ENCODE measurements at places on chromosomes 13 and 19.

- no peak overlapping the region for H3K27ac ChIP-seq
- no peaks in the 10 kb centered on the region for H3K36me3 ChIP-seq
- H3K27me3 ChIP-seq = no peaks in the 10 kb centered on the region
- DNase-seq = no peak
Measured at GRCh38 chr13:100549316-100549715, 39.3 kb downstream of the GGACT start.

DNA sequence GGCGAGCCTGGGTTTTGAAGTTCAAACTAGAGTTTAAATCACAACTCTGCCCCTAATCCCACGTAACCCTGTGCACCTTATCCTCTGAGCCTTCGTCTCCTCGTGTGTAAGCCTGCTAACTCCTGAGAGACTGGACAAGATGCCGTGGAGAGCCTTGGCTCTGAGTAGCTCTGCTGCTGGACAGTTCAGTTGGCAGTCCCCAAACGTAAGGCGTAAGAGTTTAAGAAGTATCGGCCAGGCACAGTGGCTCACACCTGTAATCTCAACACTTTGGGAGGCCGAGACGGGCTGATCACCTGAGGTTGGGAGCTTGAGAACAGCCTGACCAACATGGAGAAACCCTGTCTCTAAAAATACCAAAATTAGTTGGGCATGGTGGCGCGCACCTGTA lies 4.7 kb upstream of the CD79A start:
- no peak overlapping the region for H3K4me3 ChIP-seq
- H3K27me3 ChIP-seq = no peaks in the 10 kb centered on the region
- peaks cover 66% of the 10 kb centered on the region for H3K4me1 ChIP-seq
- peaks cover 53% of the 10 kb centered on the region for H3K36me3 ChIP-seq

DNA sequence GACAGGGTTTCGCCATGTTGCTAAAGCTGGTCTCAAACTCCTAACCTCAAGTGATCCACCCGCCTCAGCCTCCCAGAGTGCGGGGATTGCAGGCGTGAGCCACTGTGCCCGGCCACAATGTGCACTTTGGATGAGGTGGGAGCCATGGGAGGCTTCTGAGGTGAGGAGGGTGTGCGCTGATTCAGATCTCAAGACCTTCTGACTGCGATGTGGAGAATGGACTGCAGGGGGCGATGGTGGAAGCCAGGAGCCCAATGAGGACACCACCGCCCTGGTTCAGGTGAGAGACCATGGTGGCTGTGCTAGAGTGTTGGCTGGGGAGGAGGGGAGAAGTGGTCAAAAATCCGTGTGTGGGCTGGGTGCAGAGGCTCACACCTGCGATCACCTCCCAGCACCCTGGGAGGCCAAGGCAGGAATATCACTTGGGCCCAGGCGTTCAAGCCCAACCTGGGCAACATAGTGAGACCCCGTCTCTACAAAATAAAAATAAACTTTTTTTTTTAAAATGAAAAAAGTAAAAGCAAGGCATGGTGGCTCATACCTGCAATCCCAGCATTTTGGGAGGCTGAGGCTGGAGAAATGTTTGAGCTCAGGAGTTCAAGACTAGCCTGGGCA lies 5.6 kb downstream of the INAFM1 start:
- no peak overlapping the region for H3K4me3 ChIP-seq
- H3K4me1 ChIP-seq = peaks cover 36% of the 10 kb centered on the region
- no peaks in the 10 kb centered on the region for H3K27me3 ChIP-seq
- peaks cover 5% of the 10 kb centered on the region for H3K36me3 ChIP-seq
- DNase-seq = peak; percentile 45
- H3K27ac ChIP-seq = no peak overlapping the region

- no peaks in the 10 kb centered on the region for H3K27me3 ChIP-seq
- no peak overlapping the region for H3K27ac ChIP-seq
- H3K4me3 ChIP-seq = no peak overlapping the region
- DNase-seq = no peak
Measured at GRCh38 chr13:112658808-112659207, 31.0 kb upstream of the ATP11A start.

DNA sequence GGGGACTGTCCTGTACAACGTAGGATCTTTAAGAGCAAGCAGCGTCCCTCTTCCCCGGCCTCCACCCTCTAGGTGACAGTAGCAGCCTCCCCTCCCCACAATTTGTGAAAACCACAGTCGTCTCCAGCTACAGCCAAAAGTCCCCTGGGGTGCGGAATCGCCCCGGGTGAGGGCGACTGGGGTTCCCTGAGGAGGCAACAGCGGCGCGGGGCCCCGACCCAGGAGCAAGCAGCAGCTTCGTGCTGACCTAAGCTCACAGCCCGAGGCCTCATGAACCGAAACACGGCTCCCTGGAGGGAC lies 322 bp downstream of the ZNF558 start:
- H3K27me3 ChIP-seq = no peaks in the 10 kb centered on the region
- peak overlapping the region; percentile 96 for H3K27ac ChIP-seq
- H3K4me3 ChIP-seq = peak overlapping the region; percentile 73
- DNase-seq = no peak

GRCh38 chr19:17590866-17591265 lies 35.4 kb downstream of the COLGALT1 start:
- no peak overlapping the region for H3K4me3 ChIP-seq
- H3K4me1 ChIP-seq = no peaks in the 10 kb centered on the region
- no peaks in the 10 kb centered on the region for H3K36me3 ChIP-seq
- no peak overlapping the region for H3K27ac ChIP-seq

DNA sequence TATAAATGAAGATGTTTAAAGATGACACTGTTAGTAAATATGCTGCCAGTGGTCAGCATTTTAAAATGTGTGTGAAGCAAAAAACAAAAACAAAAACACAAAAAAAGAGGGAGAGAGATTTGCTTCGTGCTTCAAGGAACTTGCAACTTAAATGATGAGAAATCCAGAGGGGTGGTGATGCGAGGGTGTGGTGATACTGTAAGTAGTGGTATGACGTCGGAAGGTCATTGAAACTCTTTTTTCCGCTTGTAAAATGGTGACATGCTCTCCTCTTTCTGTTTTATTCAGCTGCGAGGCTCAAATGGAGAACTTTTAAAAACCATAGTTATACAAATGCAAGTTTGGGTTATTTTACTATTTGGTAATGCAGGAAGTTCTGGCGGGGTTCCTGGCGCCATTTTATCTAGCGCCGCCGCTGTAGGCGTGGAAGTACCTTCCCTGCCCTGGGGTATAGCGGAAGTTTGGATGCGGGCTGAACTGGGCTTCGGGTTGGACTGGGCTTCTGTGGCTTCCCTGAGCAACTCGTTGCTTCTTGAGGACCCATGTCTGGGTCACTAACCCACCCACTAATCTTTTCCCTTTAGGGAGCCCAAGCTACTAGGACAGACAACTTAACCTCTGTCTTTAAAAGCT lies 34.8 kb downstream of the DGKH start:
- H3K27ac ChIP-seq = no peak overlapping the region
- H3K4me3 ChIP-seq = no peak overlapping the region
- H3K36me3 ChIP-seq = no peaks in the 10 kb centered on the region
- no peaks in the 10 kb centered on the region for H3K4me1 ChIP-seq
- no peaks in the 10 kb centered on the region for H3K27me3 ChIP-seq

DNA sequence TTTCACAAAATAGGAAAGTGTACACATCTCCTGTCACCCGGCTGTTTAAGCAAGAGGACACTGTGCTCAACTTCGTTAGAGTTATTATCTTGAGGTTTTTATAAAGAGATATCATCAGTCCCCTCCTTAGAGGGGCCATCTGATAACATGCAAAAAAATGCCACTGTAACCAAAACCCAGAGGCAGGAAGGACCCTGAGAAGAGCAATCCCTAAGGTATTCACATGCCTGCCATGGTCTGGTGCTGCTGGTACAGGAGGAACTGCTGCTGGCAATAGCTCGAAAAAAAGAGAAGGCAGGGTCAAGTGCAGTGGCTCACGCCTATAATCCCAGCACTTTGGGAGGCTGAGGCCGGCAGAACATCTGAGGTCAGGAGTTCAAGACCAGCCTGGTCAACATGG lies 12.8 kb upstream of the CEACAM3 start:
- no peak for DNase-seq
- no peaks in the 10 kb centered on the region for H3K36me3 ChIP-seq
- no peak overlapping the region for H3K4me3 ChIP-seq
- peaks cover 14% of the 10 kb centered on the region for H3K4me1 ChIP-seq
- H3K27me3 ChIP-seq = no peaks in the 10 kb centered on the region

GRCh38 chr13:45278096-45278645 lies 62.8 kb downstream of the TPT1 start:
- DNase-seq = no peak
- H3K27ac ChIP-seq = no peak overlapping the region
- H3K27me3 ChIP-seq = no peaks in the 10 kb centered on the region
- H3K36me3 ChIP-seq = peaks cover 10% of the 10 kb centered on the region
- H3K4me1 ChIP-seq = peaks cover 6% of the 10 kb centered on the region

- peak overlapping the region; percentile 80 for H3K27ac ChIP-seq
- no peaks in the 10 kb centered on the region for H3K36me3 ChIP-seq
- peaks cover 10% of the 10 kb centered on the region for H3K27me3 ChIP-seq
- DNase-seq = peak; percentile 89
- no peak overlapping the region for H3K4me3 ChIP-seq
Measured at GRCh38 chr19:3175781-3176714, 2.5 kb upstream of the S1PR4 start.

DNA sequence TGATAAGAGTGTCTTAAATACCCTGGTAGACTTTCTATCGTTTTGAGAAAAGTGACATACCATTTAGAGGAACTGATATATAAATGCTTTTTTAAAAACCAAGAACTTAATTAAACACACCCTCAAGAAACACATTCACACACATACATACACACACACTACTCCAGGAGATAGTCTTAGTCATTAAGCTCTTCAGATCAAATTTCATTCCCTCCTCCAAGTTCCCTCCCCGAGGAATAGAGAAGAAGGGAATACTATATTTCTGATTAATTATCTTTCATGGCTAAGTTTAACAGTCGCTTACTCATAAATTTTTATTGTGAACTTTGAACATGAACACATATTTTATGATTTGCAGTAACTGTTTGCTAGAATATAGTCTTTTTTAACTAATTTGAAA lies 1109.5 kb downstream of the SLITRK1 start:
- H3K36me3 ChIP-seq = no peaks in the 10 kb centered on the region
- H3K4me1 ChIP-seq = no peaks in the 10 kb centered on the region
- no peak overlapping the region for H3K4me3 ChIP-seq

DNA sequence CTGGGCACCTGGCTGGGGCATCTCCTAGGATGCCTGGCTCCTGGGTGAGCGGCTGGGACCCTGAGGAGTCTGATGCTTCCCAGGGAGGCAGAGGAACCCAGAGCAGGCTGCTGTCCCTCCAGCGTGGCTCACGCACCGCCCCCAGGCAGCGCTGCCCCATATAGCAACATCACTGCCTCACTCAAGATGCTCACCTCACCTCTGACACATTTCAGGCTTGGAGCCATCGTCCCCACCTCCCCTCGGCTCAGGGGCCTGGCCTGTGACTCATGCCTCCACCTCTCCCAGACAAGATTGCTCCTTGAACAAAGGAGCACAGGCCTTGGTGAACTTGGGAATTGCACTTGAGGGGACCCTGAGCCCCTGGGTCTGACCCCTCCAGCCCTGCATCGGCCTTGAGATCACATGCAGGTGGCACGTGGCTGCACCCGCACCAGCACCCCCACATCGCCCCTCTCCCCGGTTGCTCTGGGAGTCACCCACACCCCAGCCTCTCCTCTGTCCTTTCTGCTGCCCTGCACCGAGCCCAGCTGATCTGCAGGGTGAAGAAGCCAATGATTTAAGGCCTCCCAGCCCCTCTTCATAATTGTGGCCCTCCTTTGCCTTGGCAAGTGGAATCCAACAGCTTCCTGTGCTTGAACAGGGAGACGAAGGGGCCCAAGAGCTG lies 11.2 kb downstream of the CEBPA start:
- peaks cover 8% of the 10 kb centered on the region for H3K4me1 ChIP-seq
- DNase-seq = peak; percentile 65
- H3K27ac ChIP-seq = no peak overlapping the region
- no peaks in the 10 kb centered on the region for H3K27me3 ChIP-seq
- no peaks in the 10 kb centered on the region for H3K36me3 ChIP-seq
- H3K4me3 ChIP-seq = no peak overlapping the region

Measured in stomach (tissue), 19 donors.